Stimulated activated CD4-positive, alpha-beta T cell treated with anti-CD3 and anti-CD28 coated beads, Interleukin-1b, Interleukin-23, amount 100 ng/mL, for 48 hours (primary cell): ENCODE measurements at places on chromosomes 11 and 22.
A peak's percentile ranks its signal among the peaks of the same experiment; 100 is the strongest.

- DNase-seq, result no peak
Measured at GRCh38 chr11:28621753-28622152, 513.6 kb downstream of the METTL15 start.

- DNase-seq, result no peak
Measured at GRCh38 chr11:12119502-12119901, 9.1 kb downstream of the MICAL2 start.

- DNase-seq, result no peak
Measured at GRCh38 chr22:45263463-45264269, 21.1 kb upstream of the UPK3A start.

DNA sequence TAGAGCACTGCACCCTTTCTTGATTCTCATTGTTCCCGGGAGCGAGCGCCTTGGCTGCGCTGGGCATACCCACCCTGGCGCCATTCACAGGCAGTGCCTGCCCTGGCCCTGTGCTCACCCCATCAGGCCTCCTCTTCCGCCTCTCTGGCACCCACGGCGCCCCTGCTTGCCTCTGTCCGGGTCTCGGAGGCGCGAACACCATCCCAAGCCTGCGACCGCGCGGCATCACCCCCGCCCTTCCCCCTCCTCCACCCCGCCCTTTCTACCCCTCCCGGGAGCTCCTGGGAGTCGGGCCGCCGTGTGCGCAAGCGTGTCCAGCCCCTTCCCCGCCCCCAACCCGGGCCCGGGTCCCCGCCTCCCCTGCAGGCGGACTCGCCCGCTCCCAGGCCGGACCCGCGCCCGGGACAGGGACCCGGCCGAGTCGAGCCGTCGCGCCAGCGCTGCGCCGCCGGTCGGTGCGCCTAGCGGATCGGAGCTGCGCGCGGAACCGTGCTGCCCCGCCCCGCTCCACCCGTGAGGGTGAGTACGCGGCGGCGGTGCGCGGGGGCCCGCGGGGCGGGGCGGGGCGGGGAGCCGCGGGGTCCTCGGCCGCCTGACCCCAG lies at the start of gene ST3GAL4:
TSS of gene ST3GAL4 (plus strand) at position 363 of the 602 bp plus-strand sequence. CDS start 50,470 bp downstream, outside the sequence.
- DNase-seq, result peak; percentile 67

DNA sequence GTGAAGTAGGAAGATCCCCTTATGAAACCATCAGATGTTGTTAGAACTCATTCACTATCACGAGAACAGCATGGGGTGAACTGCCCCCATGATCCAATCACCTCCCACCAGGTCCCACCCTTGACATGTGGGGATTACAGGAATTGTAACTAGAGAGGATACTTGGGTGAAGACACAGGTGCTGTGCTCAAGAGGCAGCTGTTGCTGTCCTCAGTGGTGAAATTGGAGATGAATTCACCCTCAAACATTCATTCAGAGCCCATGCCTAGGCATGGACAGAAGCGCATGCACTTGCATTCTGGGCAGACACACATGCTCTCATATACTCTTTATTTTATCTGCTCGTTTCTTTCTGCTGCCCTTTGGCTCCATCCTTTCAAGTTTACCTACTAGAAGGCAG lies 385.0 kb downstream of the INSC start:
- DNase-seq, result no peak
